ENCODE measurements at places on chromosomes 3 and 15.

DNA sequence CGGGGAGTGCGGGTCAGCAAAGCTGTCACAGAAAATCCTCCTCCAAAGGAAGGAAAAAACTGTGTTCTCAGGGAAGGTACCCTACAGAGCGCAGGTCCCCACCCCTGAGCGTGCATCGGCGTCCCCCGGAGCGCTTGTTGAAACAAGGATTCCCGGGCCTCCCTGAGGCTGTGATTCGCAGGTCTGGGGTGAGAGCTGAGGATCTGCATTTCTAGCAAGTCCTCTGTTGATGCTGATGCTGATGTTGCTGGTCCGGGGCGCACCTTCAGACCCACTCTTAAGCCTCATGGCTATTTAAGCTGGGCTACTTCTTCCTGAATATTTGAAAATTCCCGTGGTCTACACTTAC lies 226.2 kb upstream of the IGF1R start:
- DNase-seq = no peak

- DNase-seq = peak; percentile 93
These were observed 9.1 kb upstream of the LEKR1 start for GRCh38 chr3:156816794-156817645.

GRCh38 chr3:110504901-110505300 lies 566.7 kb upstream of the NECTIN3 start:
- no peak for DNase-seq

DNA sequence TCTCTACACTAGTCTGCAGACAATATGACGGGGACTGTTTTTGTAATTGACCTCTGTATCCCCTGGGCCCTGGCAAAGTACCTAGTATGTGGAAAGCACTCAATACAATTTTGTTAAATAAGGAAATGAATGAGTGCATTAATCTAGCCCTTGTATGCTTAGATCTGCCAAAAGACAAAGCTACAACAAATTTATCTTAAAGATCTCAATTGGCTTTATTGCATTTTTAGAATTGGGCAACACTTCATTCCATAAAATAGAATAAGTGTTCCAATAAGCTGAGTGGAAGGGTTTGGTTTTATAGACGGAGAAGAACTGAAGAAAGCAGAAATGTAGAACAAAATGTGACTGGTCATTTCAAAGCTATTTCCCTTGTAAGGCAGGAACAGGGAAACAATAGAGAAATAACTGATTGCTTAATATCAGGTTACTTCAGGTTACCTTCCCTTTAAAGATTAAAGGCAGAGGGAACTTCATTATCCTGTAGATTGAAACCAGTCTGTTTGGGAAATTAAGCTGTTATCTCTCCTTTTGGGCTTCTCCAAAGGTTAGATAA lies 108.3 kb upstream of the MME start:
- DNase-seq = no peak

DNA sequence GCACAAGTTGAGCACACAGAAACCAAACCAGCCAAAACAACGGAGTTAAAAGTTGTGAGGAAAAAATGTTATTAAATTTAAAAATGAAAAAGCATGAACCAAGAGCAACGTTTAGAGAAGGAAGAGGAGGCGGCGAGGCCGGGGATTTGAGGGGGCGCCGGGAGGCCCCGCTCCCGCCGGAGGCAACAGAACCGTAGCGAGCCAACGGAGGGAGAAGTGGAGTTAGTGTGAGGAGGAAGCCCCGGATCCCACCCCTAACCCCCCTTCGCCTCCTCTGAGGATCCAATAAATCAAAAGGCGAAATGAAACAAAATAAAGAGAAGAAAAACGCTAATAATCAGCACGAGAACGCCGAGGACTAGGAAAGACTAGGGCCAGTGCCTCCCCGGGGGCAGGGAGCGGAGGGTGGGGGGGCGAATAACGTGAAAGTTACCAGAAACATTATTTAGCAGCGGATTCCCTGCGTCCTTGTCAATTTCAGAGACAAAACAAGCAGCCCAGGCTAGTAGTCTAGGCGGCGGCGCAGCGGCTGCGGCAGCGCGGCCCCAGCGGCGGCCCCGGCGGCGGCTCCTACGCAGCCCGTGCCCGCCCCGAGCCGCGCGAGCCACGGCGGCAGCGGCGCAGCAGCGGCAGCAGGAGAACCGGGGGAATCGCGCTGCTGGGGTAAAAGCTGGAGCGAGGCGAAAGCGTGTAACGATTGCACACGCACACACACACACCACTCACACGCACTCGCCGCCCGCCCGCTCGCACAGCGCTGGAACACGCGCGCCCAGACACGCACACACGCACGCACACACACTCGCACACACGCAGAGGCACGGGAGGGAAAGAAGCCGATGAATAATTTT lies 1.7 kb downstream of the MEIS2 start:
- no peak for DNase-seq

DNA sequence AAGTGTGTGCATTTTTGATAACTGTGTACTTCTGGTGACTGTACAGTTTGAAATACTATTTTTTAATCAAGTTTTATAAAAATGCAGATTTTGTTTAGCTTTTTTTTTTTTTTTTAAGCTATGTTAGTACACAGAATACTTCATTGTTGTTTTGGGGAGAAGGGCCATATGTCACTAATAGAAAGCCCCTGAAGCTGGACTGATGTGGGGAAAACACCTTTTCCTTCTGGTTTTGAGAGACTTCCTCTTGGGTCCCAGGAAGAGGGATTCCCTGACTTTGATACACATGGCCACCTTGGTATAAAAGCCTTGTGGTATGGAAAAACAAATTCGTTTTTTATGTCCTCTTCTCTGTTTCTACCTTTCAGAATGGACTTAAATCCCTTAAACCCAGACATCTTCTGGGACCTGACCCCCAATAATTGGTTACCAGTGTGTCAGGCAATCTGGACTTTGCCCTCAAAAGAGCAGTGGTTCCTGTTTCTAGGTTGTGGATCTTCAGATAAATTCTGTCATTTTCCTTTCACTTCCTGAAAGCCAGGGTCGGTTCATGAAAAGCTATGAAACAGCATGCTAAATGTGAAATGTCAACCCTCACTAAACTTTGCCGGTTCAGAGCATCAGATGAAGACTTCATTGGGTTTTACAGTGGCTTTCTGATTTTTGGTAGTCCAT lies 31.1 kb upstream of the BLOC1S6 start:
- no peak for DNase-seq

GRCh38 chr3:115685097-115685496 lies 61.8 kb downstream of the GAP43 start:
- no peak for DNase-seq

- no peak for DNase-seq
These were observed 64.3 kb downstream of the LEO1 start for GRCh38 chr15:51907136-51907862.

DNA sequence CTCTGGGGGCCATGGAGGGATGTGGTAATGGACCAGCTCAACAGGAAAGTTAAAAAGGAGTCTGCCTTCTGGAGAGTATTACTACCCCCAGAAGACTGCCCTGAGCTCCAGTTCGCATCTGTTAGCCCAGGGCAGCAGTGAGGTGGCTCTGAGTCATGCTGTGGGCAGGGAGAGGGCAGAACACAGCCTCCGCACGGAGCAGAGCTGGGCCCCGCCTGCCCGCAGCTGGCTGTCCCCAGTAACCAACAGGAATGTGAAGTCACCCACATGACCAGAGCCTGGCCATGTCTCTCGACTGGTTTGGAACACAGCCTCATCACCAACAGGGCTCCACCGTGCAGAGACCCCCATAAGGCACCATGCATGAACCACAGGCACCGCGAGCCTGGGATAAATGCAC lies 62.1 kb downstream of the CYFIP1 start:
- DNase-seq = no peak

DNA sequence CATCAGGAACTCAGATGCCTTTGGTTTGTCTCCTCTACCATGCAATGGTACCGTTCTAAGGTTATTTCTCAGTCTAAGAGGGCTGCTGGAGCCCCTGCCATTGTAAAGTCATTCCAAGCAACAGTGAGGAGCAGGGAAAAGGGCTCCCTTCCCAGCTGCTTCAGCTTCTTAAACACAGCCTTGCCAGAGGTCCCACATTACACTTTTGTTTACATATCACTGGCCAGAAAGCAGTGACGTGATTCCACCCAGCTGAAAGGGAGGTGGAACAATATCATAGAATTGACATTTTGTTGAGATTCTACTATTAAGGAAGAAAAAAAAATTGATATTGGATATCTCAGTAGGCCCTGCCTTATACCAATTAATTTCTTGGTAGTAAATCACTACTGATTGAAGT lies 194.6 kb downstream of the SUCLG2 start:
- no peak for DNase-seq

GRCh38 chr3:81744366-81744765 lies 17.1 kb downstream of the GBE1 start:
- no peak for DNase-seq

DNA sequence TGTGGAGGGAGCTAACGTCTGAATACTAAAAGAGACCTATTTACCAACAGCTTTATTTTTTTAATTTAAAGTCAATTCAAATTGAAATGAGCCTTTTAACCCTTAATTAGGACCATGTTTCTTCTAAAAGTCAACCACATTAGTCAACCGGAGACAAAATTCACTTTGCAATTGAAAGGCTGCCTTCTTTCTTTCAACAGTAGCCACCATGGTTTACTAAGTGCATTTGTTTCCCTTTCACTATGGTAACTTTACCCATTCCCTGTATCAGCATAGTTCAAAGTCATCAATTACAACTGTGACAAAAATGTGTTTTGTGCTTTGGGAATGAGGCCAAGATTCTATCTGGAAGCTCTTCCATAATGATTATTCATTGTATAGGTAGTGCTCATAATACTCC lies 225.4 kb downstream of the EPHA3 start:
- no peak for DNase-seq

- DNase-seq = no peak
These were observed 31.4 kb downstream of the ALS2CL start for GRCh38 chr3:46661776-46662766.

GRCh38 chr3:79886204-79886603 lies 118.4 kb upstream of the ROBO1 start:
- DNase-seq = no peak

- DNase-seq = no peak
These were observed 292.0 kb upstream of the SLCO3A1 start for GRCh38 chr15:91561371-91562100.

- DNase-seq = no peak
These were observed 72.2 kb downstream of the MECOM start for GRCh38 chr3:169591159-169591951.

DNA sequence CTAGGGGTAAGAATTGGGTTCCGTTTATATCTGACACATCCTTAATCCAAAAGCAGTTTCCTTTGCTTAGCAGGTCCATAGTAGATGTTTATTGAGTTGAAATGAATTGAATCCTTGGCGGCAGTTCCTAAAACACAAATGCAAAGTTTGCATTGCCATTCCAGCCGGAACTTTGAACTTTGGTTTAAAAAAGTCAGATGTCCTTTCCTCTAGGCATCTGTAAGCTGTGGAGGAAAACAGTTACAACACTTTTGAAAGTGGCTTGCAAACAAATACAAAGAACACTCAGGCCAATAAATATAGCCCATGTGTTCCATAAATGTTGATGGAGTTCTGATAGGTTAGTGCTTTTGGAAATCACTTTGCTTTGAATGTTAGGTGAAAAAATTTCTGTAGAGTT lies 374.7 kb upstream of the RARB start:
- DNase-seq = no peak

DNA sequence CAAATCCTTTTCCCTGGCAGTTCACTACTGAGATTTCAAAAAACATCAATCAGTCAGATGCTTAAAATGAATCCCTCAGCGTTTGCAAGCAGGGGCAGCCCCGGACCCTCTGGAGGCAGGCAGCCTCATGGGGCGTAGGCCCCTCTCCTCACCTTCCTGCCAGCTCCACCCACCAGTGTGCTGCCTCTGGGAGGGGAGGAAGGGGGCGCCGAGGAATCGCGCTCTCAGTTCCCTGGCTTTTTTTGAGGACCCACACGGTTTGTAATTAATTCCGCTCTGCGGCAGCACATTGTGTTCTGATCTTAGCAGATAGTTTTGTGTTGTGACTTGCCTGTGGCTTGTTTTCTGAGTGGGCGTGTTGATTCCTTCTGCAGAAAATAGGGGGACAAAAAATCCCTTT lies 159.9 kb downstream of the KLF13 start:
- DNase-seq = no peak

GRCh38 chr3:101513419-101513986 lies 491 bp upstream of the SENP7 start:
- DNase-seq = no peak

- DNase-seq = no peak
These were observed 18.6 kb downstream of the SAMD7 start for GRCh38 chr3:169929830-169930519.

GRCh38 chr3:34056951-34057390 lies 258.5 kb downstream of the PDCD6IP start:
- no peak for DNase-seq

DNA sequence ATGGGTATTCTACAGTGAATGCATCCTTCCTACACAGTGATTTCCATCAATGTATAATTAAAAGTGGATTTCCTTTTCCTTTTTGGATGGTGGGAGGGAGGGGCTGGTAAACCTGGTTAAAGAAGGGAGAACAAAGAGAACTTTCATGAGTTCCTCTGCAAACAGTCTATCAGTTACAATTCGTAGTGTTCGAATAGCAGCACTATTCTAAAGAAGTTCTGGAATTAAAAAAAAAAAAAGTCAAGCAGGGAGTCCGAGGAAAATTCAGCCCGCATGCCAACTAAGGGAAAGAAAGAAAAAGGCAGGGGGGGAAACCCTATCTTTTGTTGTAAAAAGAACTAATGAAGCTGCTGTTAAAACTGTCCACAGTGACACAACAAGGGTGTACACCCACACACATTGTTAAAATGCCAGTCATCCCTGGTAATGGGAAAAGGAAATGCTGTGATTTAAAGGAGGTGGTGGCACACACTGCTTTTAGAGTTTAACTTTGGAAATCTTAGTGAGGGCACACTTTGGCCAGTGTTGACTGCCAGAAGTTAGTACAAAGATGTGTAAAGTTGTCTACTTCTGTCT lies 521.2 kb downstream of the ZIC1 start:
- DNase-seq = no peak

DNA sequence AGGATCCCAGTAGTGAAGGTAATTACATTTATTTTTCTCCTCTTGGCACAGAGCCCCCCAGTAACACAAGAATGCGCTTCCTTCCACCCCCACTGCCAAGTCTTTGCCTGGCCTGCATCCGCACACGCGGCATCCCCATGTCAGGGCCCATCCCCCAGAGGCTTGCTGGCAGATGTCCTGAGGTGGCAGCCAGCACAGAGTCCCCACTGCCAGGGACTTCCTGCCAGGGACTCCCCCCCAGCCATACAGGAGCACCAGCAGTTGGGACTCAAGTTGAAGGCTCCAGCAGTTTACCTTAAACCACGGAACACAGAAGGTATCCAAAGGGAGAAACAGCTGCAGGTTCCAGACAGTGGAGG lies 41.0 kb downstream of the MEGF11 start:
- DNase-seq = no peak

GRCh38 chr15:76576523-76577279 lies 240.1 kb downstream of the ISL2 start:
- no peak for DNase-seq

GRCh38 chr15:73751899-73752805 lies 999 bp downstream of the INSYN1 start:
- DNase-seq = no peak

GRCh38 chr15:77541421-77542181 lies 91.1 kb downstream of the LINGO1 start:
- DNase-seq = no peak

GRCh38 chr3:193240436-193240849 lies 579 bp upstream of the PLAAT1 start:
- no peak for DNase-seq
